H9 (cell line): ENCODE measurements at places on chromosomes 1 and 21. TPM values are rescaled to one million over a fixed set of nuclear protein-coding genes. Genes with fewer than 3 reads are reported as not detected.

DNA sequence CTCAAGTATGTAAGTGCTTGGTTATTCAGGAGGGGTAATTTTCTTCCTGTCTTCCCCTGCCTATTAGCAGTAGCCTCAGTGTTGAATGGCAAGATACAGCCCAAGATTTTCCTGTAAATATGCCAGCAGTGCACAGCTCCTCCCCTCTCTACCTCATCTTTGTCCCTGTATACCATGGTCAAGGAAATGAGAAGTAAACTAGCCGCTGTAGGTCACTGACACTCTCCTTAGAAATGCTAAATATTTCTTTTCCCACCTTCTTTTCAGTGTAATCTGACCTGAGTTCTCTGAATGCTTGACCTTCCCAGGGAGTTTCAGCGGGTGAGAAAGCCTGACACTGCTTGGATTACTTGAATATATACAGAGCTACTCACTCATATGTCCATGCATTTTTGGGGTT lies 84.1 kb upstream of the ZNF326 start:
- H3K36me3 ChIP-seq: peaks cover 7% of the 10 kb centered on the region
- DNase-seq: peak; percentile 60
- H3K4me1 ChIP-seq: peaks cover 30% of the 10 kb centered on the region
- H3K27me3 ChIP-seq: no peaks in the 10 kb centered on the region

- H3K27ac ChIP-seq: no peak overlapping the region
- H3K4me3 ChIP-seq: no peak overlapping the region
- H3K4me1 ChIP-seq: no peaks in the 10 kb centered on the region
- no peaks in the 10 kb centered on the region for H3K27me3 ChIP-seq
- no peak for DNase-seq
- no peaks in the 10 kb centered on the region for H3K36me3 ChIP-seq
Observed at GRCh38 chr1:117740496-117740895, 134.6 kb downstream of the TENT5C start.

DNA sequence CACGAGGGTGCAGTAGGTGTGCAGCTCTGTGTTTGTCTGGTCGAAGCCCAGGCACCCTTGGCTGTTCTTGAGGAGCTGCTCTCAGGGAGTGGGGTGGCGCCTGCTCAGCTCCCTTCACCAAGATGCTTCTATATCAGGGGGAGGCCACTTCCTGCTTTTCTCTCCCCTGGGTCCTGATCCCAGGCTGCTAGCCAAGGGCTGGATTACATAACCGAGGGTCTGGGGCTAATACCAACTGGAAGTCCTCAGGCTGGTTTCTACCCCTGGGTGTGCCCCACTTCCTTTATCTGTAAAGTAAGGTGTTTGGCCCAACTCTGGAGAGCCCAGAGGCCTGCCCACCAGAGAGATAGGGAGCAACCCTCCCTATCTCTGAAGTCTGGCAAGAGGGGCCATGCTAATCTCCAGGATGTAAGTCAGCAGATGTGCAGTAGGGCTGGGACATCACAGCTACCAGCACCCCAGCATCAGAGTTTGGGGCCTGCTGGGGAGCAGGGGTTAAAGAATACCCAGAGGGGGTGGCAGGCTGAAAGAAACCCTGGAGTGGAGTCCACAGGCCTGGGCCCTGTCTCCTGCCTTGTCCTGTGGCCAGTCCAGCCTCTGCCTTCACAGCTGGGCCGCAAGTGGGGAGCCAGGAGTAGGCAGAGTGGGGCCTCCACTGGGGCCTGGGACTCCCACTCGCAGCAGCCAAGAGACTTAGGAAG lies 2.1 kb downstream of the SELENBP1 start:
- peaks cover 11% of the 10 kb centered on the region; the same call in 1 of the 2 replicates for H3K36me3 ChIP-seq
- no peak overlapping the region for H3K4me3 ChIP-seq
- no peaks in the 10 kb centered on the region for H3K27me3 ChIP-seq
- H3K4me1 ChIP-seq: no peaks in the 10 kb centered on the region
- H3K27ac ChIP-seq: no peak overlapping the region
- DNase-seq: no peak

- no peaks in the 10 kb centered on the region; the same call in 1 of the 2 replicates for H3K4me1 ChIP-seq
- H3K4me3 ChIP-seq: no peak overlapping the region
- no peaks in the 10 kb centered on the region for H3K27me3 ChIP-seq
- DNase-seq: no peak
Observed at GRCh38 chr1:85240643-85241042, 18.8 kb downstream of the C1orf52 start.

- no peak for DNase-seq
- no peak overlapping the region for H3K27ac ChIP-seq
- H3K36me3 ChIP-seq: peaks cover 16% of the 10 kb centered on the region
- no peaks in the 10 kb centered on the region for H3K27me3 ChIP-seq
Observed at GRCh38 chr21:34122047-34122446, 48.7 kb downstream of the MRPS6 start.

DNA sequence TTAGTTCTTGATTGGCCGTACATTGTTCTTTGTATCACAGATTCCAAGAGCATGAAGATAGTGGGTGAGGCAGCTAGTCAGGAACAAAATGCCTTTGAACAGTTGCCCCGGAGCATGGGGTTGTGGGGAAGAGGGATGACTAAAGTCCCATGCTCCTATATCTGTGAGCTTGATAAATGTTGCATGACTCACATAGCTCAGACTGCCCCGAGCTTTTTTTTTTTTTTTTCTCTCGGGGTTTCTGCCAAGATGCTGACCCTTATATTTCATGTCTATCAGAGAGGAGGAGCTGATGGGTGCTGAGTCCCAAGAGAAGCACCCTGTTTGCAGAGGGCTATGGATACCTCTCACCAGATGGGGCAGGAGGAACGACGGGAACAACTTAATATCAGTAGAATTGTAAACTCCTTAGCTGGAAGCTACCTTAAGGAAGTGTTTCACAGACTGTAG lies 40.6 kb downstream of the SRRM1 start:
- no peaks in the 10 kb centered on the region for H3K36me3 ChIP-seq
- no peak overlapping the region for H3K27ac ChIP-seq
- no peak for DNase-seq
- H3K4me1 ChIP-seq: no peaks in the 10 kb centered on the region
- no peak overlapping the region for H3K4me3 ChIP-seq

GRCh38 chr1:199272628-199273086 lies 633.8 kb downstream of the PTPRC start:
- DNase-seq: peak; percentile 52
- 0 out of 2 replicates have a peak, but pooled peaks cover 3% of the 10 kb centered on the region for H3K4me1 ChIP-seq
- H3K36me3 ChIP-seq: no peaks in the 10 kb centered on the region
- H3K27ac ChIP-seq: no peak overlapping the region
- no peak overlapping the region for H3K4me3 ChIP-seq
- H3K27me3 ChIP-seq: no peaks in the 10 kb centered on the region

The KCNA3 gene
- 0.68 and 0.92 TPM in 2 replicates for total RNA-seq

DNA sequence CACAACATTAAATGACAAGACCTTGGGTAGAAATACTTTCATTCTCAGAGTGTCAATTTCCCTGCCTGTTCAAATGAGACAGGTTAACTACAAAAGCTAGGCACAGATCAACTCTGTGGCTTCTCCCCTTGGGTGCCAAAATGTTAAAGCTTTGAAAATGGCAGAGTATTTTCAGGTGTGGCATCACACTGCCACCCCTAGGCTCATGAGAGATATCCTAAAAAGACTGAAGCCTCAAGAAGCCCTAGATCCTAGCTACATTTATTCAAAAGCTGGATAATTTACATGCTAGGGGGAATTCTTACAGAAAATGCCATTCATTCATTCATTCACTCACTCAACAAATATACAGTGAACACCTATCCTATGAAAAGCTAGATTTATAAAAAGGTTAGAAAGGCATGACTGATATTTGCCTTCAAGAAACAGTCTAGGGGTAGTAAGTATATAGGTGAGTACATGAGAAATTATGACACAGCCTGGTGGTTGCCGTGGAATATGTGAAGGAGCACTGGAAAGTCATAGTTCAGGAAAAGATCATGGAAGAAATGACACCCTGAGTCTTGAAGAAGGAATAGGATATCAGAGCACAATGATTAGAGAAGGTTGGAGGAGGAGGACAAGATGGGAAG lies 15.9 kb upstream of the RAB4A start:
- no peaks in the 10 kb centered on the region for H3K27me3 ChIP-seq
- no peak overlapping the region for H3K4me3 ChIP-seq
- no peaks in the 10 kb centered on the region for H3K36me3 ChIP-seq
- DNase-seq: peak; percentile 45

- no peaks in the 10 kb centered on the region for H3K27me3 ChIP-seq
- no peaks in the 10 kb centered on the region for H3K36me3 ChIP-seq
- H3K4me1 ChIP-seq: no peaks in the 10 kb centered on the region
Observed at GRCh38 chr1:231720652-231721325, 94.2 kb downstream of the DISC1 start.

- H3K27me3 ChIP-seq: no peaks in the 10 kb centered on the region
- no peak for DNase-seq
- no peak overlapping the region for H3K4me3 ChIP-seq
- H3K4me1 ChIP-seq: no peaks in the 10 kb centered on the region
- H3K27ac ChIP-seq: no peak overlapping the region
- H3K36me3 ChIP-seq: no peaks in the 10 kb centered on the region
Observed at GRCh38 chr1:65491472-65491871, 71.0 kb downstream of the LEPR start.

DNA sequence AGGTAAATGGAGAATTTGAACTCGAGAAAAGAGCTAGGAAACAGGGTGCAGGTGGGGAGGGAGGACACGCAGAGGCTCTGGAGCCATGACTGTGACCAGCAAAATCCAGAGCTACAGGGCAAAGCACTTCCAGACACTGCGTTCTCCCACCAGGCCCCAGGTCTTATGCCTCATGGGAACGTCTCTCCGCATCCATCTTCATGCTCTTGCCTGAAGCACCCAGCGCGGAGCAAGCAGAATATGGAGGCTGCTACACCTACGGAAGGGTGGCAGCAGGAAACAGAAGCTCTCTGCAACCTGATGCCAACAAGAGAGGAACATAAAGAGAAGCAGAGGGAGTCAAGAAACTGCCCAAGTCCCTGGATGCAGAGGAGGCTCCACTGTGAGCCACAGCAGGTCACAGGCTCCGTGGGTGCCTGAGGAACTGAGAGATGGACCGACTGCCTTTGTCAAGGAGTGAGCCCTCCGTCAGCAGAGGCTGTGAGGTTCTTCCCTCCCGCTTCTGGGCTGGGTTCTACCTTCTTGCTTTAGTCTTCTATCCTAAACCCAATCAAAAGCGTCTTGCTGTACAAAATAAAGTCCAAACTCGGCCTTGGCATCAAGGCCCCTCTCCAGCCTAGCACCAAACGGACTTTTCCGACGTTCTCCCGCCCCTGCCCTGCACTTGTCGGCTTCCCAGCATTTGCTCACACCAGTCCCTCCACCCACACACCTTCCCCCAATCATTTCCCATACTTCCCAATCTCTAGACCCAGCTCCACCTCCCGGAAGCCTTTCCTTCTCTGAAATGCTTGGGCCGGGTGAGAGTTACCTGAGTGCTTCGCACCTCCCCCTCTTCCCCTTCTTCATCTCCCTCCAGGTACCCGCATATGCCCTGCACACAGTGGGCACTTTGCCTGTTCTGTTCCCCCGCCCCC lies 930 bp downstream of the DHCR24 start:
- H3K4me3 ChIP-seq: peak overlapping the region; percentile 94
- no peaks in the 10 kb centered on the region for H3K27me3 ChIP-seq
- no peak for DNase-seq
- no peak overlapping the region for H3K27ac ChIP-seq

GRCh38 chr1:151993734-151994496 lies at the start of gene S100A10:
Gene S100A10, minus strand, starts transcription at chr1:151993859. Its CDS starts 7,629 bp downstream, at chr1:151986230.
- no peaks in the 10 kb centered on the region for H3K27me3 ChIP-seq
- peak within 1 kb of the TSS; percentile 18 for H3K27ac ChIP-seq
- DNase-seq: peak; percentile 70
- peak within 1 kb of the TSS; percentile 95 for H3K4me3 ChIP-seq

The ADORA3 gene
- total RNA-seq: not detected in 2 replicates

The TBX19 gene
- total RNA-seq: 0.37 and 0.48 TPM in 2 replicates

- H3K36me3 ChIP-seq: no peaks in the 10 kb centered on the region
- peak; percentile 71 for DNase-seq
Observed at GRCh38 chr1:7456722-7457082, 314.4 kb upstream of the VAMP3 start.
